ENCODE measurements at places on chromosomes 13 and 19.

GRCh38 chr13:33191425-33192210, 93.9 kb downstream of the STARD13 start:
- H3K36me3 ChIP-seq, result no peaks in the 10 kb centered on the region
- H3K27me3 ChIP-seq, result no peaks in the 10 kb centered on the region
- H3K4me3 ChIP-seq, result no peak overlapping the region
- no peaks in the 10 kb centered on the region for H3K4me1 ChIP-seq
- H3K27ac ChIP-seq, result peak overlapping the region; percentile 80
- DNase-seq, result no peak

- H3K4me1 ChIP-seq, result no peaks in the 10 kb centered on the region
- DNase-seq, result no peak
- no peaks in the 10 kb centered on the region for H3K36me3 ChIP-seq
- H3K4me3 ChIP-seq, result no peak overlapping the region
- no peak overlapping the region for H3K27ac ChIP-seq
Measured at GRCh38 chr13:67118277-67118676, 111.9 kb downstream of the PCDH9 start.

DNA sequence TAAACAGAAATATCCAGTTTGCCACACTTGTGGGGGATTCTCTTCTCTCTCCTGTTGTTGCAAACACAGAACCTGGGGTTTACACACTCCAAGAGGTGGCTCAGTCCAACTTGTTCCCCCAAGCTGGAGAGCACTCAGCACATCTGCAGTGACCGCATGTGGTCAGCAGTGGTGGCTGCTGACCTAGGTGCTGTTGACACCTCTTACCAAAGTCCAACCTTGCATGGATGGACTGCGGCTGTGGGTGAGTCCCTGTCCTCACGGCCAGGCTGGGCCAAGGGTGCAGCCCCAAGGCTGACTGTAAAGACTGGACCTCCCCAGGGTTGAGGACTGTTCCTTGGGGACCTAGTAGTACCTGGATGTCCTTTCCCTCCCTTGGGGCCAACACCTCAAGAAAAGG, 6.1 kb downstream of the LRFN3 start:
- H3K27ac ChIP-seq, result no peak overlapping the region
- peaks cover 77% of the 10 kb centered on the region for H3K36me3 ChIP-seq
- no peaks in the 10 kb centered on the region for H3K27me3 ChIP-seq
- DNase-seq, result no peak
- H3K4me3 ChIP-seq, result no peak overlapping the region

DNA sequence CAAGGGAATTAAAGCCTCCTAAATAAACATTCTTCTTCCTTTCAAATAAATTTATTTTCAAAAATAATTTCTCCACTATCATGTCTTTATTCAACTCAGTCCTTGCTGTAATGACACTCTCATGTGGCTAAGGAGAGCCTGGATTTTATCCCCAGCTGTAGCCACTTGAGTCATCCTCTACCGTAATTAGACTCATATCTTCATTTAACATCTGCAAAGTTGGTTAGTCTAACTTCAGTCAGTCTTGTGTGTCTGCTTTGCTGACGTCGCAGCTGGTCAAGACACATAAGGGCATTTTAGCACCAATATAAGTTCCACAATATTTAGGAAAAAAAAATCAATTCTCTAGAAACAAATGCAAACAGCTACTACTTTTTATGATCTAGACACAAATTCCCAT, 776.4 kb upstream of the ATXN8OS start:
- no peak overlapping the region for H3K27ac ChIP-seq
- H3K27me3 ChIP-seq, result no peaks in the 10 kb centered on the region
- DNase-seq, result no peak
- no peak overlapping the region for H3K4me3 ChIP-seq
- H3K4me1 ChIP-seq, result no peaks in the 10 kb centered on the region

DNA sequence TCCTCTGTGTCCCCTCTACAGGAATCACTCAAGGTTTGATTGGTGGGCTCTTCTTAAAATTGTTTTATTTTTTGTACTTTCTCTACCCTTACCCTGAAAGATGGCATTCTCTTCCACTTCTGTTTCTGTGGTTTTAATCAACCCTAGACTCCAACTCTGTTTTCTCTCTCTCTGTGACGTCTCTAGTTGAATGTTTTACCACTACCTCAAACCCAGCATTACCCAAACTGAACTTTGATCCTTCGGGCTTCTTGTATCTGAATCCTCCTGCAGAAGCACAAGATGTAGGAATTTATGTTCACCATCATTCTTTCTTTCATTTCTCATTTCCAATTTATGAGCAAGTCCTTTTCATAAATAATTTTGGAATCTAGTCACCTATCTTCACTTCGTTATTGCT, 39.9 kb downstream of the PCCA start:
- no peaks in the 10 kb centered on the region for H3K4me1 ChIP-seq
- no peak overlapping the region for H3K27ac ChIP-seq
- H3K4me3 ChIP-seq, result no peak overlapping the region
- DNase-seq, result no peak
- no peaks in the 10 kb centered on the region for H3K36me3 ChIP-seq

GRCh38 chr19:38022791-38023670, 116.0 kb downstream of the SIPA1L3 start:
- H3K27ac ChIP-seq, result peak overlapping the region; percentile 25
- H3K4me3 ChIP-seq, result no peak overlapping the region
- no peaks in the 10 kb centered on the region for H3K27me3 ChIP-seq
- no peaks in the 10 kb centered on the region for H3K4me1 ChIP-seq

GRCh38 chr13:40433577-40433976, 232.9 kb downstream of the FOXO1 start:
- no peaks in the 10 kb centered on the region for H3K27me3 ChIP-seq
- no peak overlapping the region for H3K4me3 ChIP-seq
- H3K4me1 ChIP-seq, result no peaks in the 10 kb centered on the region
- DNase-seq, result no peak
- H3K36me3 ChIP-seq, result no peaks in the 10 kb centered on the region

DNA sequence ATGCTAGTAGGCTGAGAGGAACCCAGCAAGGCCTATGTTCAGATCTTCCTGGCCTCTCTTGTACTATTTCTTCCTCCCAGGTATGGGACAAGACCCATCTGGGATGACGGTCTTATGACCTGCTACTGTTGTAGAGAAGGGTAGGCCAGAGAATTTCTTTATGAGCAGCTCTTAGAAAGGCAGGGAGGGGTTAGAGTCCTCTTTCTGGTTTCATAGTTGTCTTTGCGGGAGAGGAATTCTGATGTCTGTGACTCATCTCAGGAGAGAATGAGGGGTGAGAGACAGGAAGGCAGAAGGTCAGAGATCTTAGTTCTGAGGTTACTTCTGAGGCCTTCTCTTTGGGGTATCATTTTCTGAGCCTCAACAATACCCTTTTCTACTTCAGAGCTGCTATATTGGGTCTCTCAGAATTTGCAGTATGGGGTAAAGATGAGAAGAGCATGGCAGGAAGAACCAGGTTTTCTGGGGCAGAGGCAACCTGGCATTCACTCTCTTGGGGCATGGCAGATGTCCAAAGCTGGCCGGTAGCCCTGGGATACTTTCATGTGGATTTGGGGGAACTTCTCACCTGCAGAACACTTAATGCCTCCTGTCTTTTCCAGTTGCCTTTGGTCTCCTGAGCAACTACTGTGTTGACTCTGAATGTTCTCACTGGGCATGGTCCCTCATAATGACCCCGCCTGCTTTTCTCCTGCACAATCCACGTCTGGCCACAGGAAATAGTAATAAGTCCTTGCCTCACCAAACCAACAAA, 154.4 kb downstream of the GGACT start:
- H3K27ac ChIP-seq, result no peak overlapping the region
- H3K36me3 ChIP-seq, result no peaks in the 10 kb centered on the region

- no peak overlapping the region for H3K4me3 ChIP-seq
- no peaks in the 10 kb centered on the region for H3K27me3 ChIP-seq
- H3K36me3 ChIP-seq, result peaks cover 3% of the 10 kb centered on the region
Measured at GRCh38 chr13:29771247-29771646, 79.2 kb downstream of the UBL3 start.

- H3K27ac ChIP-seq, result no peak overlapping the region
- H3K36me3 ChIP-seq, result no peaks in the 10 kb centered on the region
- no peaks in the 10 kb centered on the region for H3K4me1 ChIP-seq
- DNase-seq, result no peak
Measured at GRCh38 chr19:4889034-4889815, 13.5 kb downstream of the ARRDC5 start.

GRCh38 chr19:3513229-3514140, 7.4 kb downstream of the FZR1 start:
- no peaks in the 10 kb centered on the region for H3K36me3 ChIP-seq
- no peak overlapping the region for H3K27ac ChIP-seq
- H3K4me1 ChIP-seq, result no peaks in the 10 kb centered on the region
- no peak overlapping the region for H3K4me3 ChIP-seq

DNA sequence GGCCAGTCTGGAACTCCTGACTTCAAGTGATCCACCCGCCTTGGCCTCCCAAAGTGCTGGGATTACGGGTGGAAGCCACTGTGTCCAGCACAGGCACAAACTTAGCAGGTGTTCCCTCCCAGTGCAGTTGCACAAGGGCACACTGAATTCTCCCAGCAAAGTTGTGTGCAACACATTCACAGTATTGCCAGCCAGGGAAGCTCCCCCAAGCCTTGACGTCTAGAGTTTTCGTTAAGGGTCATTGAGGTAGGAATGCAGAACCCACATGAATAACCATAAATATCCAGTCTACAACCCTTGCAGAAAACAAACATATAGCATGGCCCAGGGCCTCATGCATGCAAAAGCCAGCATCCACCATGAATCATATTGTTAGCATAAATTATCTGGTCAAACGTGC, 3.3 kb upstream of the AURKC start:
- no peak for DNase-seq
- no peaks in the 10 kb centered on the region for H3K27me3 ChIP-seq
- H3K36me3 ChIP-seq, result no peaks in the 10 kb centered on the region
- H3K27ac ChIP-seq, result no peak overlapping the region
- no peak overlapping the region for H3K4me3 ChIP-seq
- H3K4me1 ChIP-seq, result no peaks in the 10 kb centered on the region

- peak; percentile 22 for DNase-seq
- H3K27me3 ChIP-seq, result no peaks in the 10 kb centered on the region
- H3K27ac ChIP-seq, result no peak overlapping the region
- no peak overlapping the region for H3K4me3 ChIP-seq
- H3K36me3 ChIP-seq, result no peaks in the 10 kb centered on the region
Measured at GRCh38 chr13:70960841-70961443, 852.7 kb upstream of the KLHL1 start.

DNA sequence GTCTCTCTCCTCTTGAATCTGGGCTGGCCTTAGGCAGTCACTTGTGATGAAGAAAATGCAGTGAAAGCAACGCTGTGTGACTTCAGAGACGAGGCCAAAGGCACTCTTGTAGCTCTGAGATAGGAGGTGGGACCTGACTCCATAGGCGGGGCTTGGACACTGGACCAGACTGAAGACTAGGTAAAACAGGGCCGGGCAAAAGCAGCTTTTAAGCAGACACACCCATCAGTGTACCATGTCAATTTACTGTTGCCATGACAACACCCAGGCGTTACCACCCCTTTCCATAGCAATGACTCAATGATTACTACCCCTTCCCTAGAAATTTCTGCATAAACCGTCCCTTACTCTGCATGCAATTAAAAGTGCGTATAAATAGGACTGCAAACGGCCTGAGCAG, 6.6 kb upstream of the EID2 start:
- no peak overlapping the region for H3K27ac ChIP-seq
- no peak overlapping the region for H3K4me3 ChIP-seq
- DNase-seq, result no peak
- H3K36me3 ChIP-seq, result no peaks in the 10 kb centered on the region
- H3K4me1 ChIP-seq, result no peaks in the 10 kb centered on the region

DNA sequence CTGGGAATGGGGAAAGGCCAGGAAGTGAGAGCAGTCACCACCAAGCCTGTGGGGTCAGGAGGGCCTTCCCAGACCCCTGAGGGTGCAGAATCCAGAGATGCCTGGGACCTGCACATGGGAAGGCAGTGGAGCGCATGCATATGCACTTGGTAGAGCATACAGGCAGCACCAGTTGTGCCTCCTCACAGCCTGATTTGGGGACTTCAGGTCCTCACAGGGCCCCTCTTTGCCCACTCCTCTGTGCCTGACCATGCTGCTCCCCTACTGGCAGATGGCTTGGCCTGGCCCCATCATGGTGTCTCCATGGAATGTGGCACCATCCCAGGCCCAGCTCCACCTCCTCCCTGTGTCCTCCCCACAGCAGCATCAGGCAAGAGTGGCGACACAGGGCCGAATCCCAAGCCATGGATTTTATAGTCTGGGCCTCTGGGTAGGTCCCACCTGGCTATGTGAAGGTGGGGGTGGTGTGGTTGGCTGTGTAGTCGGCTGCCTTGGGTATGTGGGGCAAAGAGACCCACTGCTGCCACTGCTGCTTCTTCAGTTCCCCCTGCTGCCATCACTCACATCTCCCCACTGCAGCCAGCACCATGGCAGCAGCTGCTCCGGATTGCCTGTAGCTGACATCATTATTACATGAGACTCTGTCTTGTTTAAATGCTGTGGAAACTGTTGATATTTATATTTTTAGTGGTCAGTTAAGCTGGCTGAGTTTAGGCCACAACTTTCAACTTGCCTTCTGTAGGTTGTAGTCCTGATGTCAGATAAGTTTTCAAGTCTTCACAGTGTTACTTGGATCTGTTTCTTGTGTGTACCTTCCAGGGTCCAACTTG, 247.0 kb downstream of the GPC6 start:
- H3K27ac ChIP-seq, result no peak overlapping the region
- H3K4me1 ChIP-seq, result no peaks in the 10 kb centered on the region
- H3K4me3 ChIP-seq, result no peak overlapping the region
- no peak for DNase-seq

- DNase-seq, result no peak
- H3K27me3 ChIP-seq, result peaks cover 25% of the 10 kb centered on the region
- no peak overlapping the region for H3K27ac ChIP-seq
- no peaks in the 10 kb centered on the region for H3K36me3 ChIP-seq
- H3K4me3 ChIP-seq, result no peak overlapping the region
Measured at GRCh38 chr19:1045247-1045603, 5.3 kb downstream of the ABCA7 start.

- DNase-seq, result no peak
- H3K27me3 ChIP-seq, result no peaks in the 10 kb centered on the region
- peaks cover 75% of the 10 kb centered on the region for H3K36me3 ChIP-seq
- H3K4me3 ChIP-seq, result no peak overlapping the region
- H3K27ac ChIP-seq, result no peak overlapping the region
- no peaks in the 10 kb centered on the region for H3K4me1 ChIP-seq
Measured at GRCh38 chr13:46012404-46012803, 40.1 kb downstream of the ZC3H13 start.

GRCh38 chr13:80550971-80551441, 210.1 kb upstream of the SPRY2 start:
- H3K4me1 ChIP-seq, result no peaks in the 10 kb centered on the region
- H3K27me3 ChIP-seq, result no peaks in the 10 kb centered on the region
- no peaks in the 10 kb centered on the region for H3K36me3 ChIP-seq
- H3K27ac ChIP-seq, result peak overlapping the region; percentile 43
- DNase-seq, result no peak
- no peak overlapping the region for H3K4me3 ChIP-seq

- H3K4me3 ChIP-seq, result no peak overlapping the region
- H3K4me1 ChIP-seq, result no peaks in the 10 kb centered on the region
- no peak for DNase-seq
- no peak overlapping the region for H3K27ac ChIP-seq
- no peaks in the 10 kb centered on the region for H3K36me3 ChIP-seq
Measured at GRCh38 chr13:111095031-111095840, 19.9 kb upstream of the ARHGEF7 start.

- H3K27me3 ChIP-seq, result peaks cover 7% of the 10 kb centered on the region
- H3K27ac ChIP-seq, result no peak overlapping the region
- H3K36me3 ChIP-seq, result no peaks in the 10 kb centered on the region
- H3K4me3 ChIP-seq, result no peak overlapping the region
Measured at GRCh38 chr19:32038021-32038920, 307.1 kb upstream of the ZNF507 start.

- no peaks in the 10 kb centered on the region for H3K4me1 ChIP-seq
- DNase-seq, result no peak
- H3K27ac ChIP-seq, result no peak overlapping the region
- H3K27me3 ChIP-seq, result peaks cover 24% of the 10 kb centered on the region
- no peaks in the 10 kb centered on the region for H3K36me3 ChIP-seq
- H3K4me3 ChIP-seq, result no peak overlapping the region
Measured at GRCh38 chr13:99955747-99956472, 15.7 kb downstream of the ZIC5 start.

Measured in tibial nerve (tissue), 4 donors.